ENCODE measurements at places on chromosomes 3 and 15.
A peak's percentile ranks its signal among the peaks of the same experiment; 100 is the strongest.

DNA sequence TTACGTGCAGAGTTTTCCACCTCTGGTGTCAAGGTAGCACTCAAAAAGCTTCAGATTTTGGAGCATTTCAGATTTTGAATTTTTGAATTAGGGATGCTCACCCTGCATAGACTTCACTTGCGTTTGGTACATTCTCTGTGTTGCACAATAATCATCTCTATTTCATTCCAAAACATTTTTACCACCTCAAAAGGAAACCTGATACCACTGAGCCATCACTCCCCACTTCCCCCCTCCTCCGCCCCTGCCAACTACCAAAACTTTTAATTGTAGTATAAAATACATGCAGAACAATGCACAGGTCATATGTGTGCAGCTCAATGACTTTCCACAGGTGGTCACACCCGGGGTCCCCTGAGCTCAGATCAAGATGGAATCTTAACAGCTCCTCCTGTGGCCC, 208.8 kb downstream of the SV2B start:
- DNase-seq: no peak

- peak; percentile 59 for DNase-seq
Observed at GRCh38 chr15:38129531-38130204, 123.0 kb upstream of the SPRED1 start.

DNA sequence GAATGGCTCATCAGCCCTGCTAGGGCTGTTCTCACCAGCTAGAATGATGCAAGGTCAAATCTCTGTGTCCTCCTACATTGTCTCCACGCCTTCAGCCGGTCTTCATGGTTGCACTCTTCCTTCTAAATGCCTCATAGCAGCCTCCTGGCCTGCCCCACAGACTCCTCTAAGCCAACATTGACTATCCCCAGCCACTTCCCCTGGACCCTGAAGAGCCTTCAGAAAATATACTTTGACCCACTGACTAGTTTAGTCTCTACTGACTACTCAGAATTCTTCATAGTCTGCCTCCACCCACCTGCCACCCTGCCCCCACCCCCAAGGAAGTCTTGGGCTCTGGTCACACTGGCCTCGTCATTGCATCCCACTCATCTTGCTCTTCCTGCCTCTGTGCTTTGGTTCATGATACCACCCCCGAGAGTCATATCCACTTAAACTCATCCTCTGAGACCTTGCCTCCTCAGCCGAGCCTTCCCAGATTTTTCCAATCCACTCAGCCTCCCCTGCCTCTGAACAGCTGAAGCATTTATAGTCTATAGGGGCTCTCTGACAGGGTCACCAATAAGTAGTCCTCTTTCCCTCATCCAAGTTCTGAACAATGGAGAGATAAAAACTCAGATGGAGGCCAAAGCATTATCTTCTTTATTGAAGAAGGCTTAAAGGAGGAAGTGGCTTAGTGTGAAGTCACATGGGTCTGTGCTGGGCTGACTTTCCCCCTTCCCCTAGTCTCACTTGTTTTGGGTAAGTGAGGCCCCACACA, 9.5 kb upstream of the DOCK3 start:
- DNase-seq: no peak

GRCh38 chr15:78063217-78063616, 14.3 kb downstream of the TBC1D2B start:
- no peak for DNase-seq

DNA sequence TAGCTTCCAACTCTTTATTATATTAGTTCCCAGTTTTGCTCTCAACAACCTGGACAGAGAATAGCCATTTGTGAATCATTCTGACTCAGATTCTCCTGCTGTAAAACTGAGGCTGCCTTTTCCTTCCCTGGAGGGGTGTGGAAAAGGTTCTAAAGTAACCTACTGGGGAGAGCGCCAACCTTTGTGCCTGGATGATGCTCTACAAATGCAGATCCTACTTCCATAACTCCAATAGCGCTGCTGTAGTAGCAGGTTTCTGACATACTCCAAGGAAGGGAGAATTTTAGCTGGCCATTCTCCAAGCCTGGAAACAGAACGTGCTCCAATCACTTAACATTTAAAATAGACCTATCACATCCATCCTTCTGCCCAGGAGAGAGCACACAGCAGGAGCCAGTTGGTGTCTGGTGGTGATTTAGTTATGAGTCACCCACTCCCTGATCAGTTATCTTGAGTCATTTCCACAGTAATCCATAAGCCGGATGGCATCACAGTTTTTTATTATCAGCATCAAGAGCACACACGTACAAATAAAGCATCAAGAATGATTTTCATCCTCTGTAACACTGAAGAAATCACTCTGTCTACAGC, 38.3 kb downstream of the MYH15 start:
- no peak for DNase-seq

DNA sequence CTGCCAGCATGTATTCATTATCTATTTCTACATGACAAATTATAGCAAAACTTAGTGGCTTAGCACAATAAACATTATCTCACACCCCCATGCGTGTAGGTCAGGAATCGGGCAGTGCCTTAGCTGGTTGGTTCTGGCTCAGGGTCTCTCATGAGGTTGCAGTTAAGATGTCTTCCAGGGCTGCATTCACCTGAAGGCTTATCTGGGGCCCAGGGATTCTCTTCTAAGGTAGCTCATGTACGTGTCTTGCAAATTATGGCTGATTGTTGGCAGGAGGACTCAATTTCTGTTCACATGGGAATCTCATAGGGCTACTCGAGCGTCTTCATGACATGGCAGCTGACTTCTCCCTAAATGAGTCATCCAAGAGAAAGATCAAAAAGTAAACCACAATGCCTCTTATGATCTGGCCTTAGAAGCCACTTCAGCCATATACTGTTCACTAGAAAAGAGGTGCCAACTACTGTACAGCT, 42.9 kb upstream of the TSC22D2 start:
- DNase-seq: no peak

GRCh38 chr3:195196266-195196665, 74.7 kb downstream of the XXYLT1 start:
- DNase-seq: no peak

DNA sequence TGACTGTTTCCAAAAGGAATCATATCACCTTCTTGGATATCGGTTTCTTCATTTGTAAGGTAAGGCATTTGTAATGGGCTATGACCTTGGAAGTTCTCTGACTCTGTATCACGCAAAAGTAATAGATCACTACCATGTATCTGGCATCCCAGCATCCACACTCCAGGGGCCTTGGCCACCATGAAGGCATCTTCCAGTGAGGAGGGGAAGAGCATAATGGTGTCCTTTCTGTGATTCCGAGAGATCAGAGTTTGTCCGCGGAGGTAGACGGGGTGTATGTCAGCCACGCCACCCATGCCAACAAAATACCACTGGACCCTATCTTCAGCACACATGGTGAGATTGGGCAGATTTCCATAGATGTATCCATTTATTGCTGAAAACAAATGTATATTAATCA, 48.1 kb upstream of the CP start:
- no peak for DNase-seq

DNA sequence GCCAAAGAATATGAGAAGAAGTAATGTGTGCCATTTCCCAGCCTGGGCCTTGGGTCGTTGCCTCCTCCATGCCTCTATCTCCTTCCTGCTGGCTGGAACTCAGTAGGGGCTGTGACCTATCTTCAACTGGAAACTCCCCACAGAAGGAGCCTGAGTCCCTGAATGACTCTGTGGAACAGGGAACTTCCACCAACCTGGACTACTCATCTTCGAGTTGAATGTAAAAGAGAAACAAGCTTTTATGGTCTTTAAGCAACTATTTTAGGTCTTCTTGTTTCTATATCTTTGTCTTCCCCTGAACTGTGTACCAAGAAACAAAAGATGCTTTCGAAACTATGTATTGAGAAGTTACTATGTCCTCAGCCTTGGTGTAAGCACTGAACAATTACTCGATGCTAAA, 355.3 kb upstream of the NR2F2 start:
- no peak for DNase-seq

- DNase-seq: no peak
Observed at GRCh38 chr15:62406305-62406891, 241.3 kb upstream of the C2CD4B start.

- DNase-seq: no peak
Observed at GRCh38 chr3:13022348-13023234, 50.6 kb downstream of the IQSEC1 start.

- no peak for DNase-seq
Observed at GRCh38 chr3:56811546-56812202, 9.9 kb upstream of the ARHGEF3 start.

GRCh38 chr15:48059791-48060190, 61.0 kb upstream of the SLC24A5 start:
- DNase-seq: peak; percentile 74

DNA sequence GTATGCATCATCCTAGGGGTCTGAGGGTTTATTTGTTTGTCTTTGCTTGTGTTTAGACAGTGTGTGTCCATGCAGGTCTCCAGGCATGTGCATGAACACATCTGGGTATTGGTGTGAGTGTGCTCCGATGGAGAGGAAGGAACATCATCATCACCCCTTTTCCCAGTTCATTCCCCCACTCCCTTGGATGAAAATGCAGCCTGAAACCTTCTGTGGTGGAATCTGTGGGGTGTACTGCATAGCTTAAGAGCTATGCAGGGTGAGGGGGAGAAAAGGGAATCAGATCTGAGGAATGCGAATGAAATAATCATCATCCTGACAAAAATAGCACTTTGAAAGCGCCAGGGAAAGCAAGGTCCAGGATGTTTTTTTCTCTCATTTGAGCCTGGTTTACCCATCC, 520.1 kb downstream of the NTRK3 start:
- DNase-seq: no peak

Data from RPMI8226 (cell line).